Stimulated activated CD4-positive, alpha-beta T cell treated with anti-CD3 and anti-CD28 coated beads, Interleukin-1b, Interleukin-23, amount 100 ng/mL, for 4 hours (primary cell): ENCODE measurements at places on chromosomes 12 and 14.
A peak's percentile ranks its signal among the peaks of the same experiment; 100 is the strongest.

GRCh38 chr12:114683709-114684097, 272 bp downstream of the TBX3 start:
- no peak for DNase-seq

- DNase-seq: no peak
These were observed 2.5 kb upstream of the LALBA start for GRCh38 chr12:48572326-48572725.

GRCh38 chr12:98737322-98737712, 92.2 kb downstream of the APAF1 start:
- no peak for DNase-seq

DNA sequence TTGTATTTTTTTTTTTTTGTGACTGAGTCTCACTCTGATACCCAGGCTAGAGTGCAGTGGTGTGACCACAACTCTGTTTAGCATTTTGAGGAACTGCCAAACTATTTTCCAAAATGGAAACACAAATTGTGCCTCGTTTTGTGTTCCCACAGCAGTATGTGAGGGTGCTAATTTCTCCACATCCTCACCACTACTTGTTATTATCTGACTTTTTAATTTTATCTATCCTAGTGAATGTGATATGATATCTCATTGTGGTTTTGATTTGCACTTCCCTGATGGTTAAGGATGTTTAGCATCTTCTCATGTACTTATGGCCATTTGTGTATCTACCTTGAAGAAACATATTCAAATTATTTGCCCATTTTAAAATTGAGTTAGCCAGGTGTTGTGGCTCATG, 62.4 kb downstream of the SRGAP1 start:
- no peak for DNase-seq

DNA sequence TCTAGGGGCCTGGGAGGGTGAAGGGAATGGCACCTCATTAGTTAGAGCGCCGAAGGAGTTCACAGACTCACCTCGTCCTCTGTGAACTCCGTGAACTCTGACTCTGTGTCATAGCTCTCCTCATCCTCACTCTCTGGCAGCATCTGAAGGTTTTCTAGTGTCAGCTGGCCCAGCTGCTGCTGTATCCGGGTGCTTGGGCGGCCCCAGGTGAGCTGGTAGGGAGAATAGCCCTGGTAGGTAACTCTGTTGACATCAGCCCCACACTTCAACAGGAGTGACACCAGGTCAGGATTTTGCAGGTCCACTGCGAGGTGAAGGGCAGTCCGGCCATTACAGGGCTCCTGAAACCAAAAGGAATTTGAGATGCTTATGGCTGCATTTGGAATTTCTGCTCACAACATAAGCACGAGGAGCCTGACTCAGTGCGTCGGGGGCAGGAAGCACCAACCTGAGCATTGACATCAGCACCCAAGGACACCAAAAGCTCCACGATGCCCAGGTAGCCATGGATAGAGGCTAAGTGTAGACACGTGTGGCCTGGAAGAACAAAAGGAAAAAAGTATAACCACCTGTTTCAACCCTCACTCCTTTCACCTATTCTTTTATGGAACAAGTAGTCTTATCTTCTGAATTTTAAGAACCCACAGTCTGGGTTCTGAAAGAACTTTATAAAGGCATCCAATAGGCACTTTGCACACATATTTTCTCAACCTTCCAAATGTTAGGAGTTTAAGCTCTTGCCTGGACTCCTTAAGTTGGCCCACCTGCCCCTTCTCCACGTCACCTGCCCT, 2.0 kb downstream of the NFKBIA start:
- DNase-seq: peak; percentile 41

DNA sequence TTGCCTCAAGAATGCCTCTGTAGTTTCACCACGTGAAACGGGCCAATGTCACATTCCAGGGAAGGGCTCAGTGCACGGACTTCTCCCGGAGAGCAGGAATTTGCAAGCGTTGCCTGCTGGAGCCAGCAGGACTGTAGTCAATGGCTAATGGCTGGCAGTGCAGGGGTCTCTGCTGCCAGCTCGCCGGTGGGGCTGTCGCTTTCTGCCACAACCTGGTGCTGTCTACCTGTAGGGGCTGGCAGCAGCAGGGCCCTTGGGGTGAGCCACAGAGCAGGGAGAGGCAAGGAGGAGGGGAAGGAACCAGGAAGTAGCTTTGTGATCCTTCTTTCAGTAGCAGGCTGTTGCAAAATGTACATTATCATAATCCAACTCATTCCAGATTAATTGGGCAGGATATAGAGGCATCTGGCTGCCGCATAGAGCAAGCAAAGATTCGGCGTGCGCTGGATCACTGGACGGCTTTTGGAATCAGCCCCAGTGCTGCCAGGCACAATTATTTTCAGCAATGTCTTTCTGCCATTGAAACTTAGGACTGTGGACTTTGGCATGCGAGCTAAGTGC, 114.1 kb downstream of the PAPOLA start:
- DNase-seq: no peak

DNA sequence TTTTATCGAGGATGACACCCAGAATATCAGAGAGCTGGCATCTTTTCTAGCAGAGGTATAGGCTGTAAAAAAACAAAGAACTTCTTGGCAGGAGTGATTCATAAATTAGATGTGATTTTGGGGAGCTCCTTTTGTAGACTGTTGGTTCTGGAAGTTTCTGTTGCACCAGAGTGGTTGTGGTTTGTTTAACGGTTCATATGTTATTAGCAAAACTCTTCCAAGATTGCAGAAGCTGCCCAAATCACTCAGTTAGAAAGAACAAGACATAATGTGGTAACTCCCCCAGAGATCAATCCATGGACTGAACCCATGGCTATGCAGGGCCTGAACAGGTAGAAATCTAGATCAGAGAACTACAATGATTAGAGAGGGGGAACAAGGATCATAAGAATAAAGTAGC, 6.7 kb upstream of the RNASE10 start:
- no peak for DNase-seq

DNA sequence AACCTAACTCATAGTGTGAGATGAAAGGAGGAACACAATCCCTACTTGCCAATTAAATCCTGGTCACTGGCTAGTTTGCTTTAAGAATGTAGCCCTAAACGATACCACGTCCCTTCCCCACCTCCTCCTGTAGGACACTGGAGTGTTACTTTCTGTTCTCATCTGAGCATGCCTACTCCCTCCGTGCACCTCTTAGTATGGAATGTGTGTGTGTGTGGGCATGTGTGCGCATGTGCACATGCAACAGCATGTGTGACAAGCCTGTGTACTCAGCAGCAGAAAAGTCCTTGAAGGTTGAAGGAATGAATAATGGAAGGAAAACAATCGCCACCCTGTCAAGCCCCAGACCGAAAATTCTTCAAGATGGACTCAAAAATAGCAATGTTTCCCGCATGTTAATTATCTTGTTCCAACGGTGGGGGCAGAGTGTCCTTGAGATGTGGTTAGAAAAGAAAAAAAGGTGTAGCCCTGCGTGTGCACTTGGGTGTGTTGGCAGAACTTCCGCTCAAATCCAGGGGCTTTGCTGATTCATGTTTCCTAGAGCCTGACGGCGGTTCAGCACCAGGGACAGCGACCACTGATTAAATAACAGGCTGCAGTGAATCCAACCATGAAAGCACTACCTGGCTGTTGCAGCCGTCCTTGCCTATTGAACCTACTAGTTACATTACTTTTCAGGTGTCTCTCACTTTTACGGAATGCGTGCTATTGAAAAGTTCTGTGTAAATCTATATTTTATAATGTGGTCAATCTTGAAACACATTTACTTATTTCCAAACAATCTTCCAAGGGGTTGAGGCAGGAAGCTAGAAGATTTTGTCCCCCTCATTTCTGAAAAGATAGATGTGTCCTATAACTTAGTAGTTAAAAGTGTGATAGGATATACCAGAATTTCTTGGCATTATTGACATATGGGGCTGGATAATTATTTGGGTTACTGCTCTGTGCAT, 79.8 kb downstream of the SRRM4 start:
- DNase-seq: peak; percentile 1

DNA sequence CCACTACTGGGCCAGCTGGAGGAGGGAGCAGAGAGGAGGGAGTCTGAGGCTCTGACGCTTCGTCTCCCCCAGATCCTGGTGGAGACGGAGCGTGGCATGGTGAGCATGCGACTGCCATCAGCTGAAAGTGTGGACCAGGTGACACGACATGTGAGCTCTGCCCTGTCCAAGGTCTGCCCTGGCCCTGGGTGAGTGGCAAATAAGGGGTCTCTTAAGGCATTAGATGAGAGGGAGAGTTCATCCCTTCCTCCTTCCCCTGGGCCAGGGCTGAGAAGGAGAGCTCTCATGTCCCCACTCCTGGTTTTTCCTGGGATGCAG, 2.5 kb downstream of the CARMIL3 start:
- DNase-seq: no peak

DNA sequence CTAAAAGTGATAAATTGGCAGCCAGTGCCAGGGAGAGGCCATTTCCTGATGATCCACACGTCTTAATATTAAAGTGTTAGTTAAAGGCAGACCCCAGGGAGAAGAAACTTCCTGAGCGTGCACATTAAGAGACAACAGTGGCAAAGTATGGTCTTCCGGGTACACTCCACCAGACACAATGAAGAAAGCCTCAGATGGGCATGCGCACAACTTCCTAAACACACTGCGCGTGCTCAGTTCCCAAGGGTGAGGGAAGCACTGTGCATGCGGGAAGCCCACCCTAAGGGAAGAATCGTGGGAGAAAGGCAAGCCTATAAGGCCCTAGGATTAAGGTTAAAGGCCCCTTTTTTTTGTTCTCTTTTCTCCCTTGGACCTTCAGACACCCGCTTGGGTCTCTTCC, 140.7 kb upstream of the CDKN3 start:
- DNase-seq: no peak

DNA sequence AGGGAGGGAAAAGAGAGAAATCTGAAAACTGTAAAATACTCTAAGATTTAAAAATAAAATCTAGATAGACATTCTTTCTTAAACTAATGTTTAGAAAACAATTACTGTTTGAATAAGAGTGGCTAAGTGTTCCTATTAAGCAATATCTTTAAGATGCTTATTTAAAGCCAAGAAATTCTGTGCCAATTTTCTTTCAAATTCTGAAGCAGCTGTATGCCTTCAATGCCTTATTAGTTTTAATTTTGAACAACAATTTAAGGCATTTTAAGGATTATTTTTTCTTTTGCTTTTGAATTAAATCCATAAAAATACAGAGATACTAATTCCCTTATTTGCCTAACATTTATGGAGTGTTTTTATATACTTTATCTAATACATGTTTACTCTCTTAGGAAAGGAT, 50.3 kb upstream of the KITLG start:
- DNase-seq: no peak

DNA sequence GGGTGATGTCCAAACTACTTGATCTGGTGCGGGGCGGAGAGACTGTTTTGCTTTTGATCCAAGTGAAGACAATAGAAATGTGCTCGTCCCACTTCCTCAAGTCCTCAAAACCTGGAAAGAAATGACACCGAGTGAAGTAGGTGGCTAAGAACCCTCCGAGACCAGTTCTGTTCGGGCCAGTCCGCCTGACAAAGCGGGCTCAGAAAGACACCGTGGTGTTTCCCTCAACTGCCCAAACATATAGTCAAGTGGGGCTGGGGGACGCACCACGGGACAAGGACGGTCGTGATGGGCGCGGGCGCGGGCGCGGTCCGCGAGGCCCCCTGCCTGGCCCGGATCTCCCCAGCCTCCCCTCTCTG, 1.6 kb downstream of the PHLDA1 start:
- DNase-seq: no peak

- no peak for DNase-seq
These were observed 8.7 kb downstream of the SHMT2 start for GRCh38 chr12:57237932-57238853.

- DNase-seq: no peak
These were observed 64.4 kb upstream of the OSBPL8 start for GRCh38 chr12:76623931-76624330.

GRCh38 chr12:16086942-16087341, 175.8 kb downstream of the DERA start:
- DNase-seq: no peak
